ENCODE measurements at places on chromosomes 6 and 20.

DNA sequence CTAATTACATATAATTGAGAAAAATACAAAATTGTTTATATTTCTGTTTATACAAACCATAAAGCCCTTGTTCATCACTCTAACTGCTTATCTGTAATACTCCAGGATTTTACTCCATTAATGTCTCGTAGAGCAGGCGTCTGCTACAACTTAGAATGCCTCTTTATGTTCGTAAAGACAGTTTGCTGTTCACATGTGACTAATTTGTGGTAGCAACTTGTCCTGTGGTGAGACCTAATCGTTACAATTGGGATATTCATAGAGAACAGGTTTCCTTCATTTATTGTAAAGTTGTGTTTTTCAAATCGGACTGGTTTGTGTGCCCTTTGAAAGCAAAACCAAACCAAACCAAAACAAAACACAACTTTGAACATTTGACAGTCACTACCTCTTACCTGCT lies 149.7 kb downstream of the ASCC3 start:
- no peak for DNase-seq

- DNase-seq = no peak
These were observed 104.0 kb downstream of the QRSL1 start for GRCh38 chr6:106733386-106733785.

- no peak for DNase-seq
These were observed 1.1 kb downstream of the C2 start for GRCh38 chr6:31928672-31928939.

DNA sequence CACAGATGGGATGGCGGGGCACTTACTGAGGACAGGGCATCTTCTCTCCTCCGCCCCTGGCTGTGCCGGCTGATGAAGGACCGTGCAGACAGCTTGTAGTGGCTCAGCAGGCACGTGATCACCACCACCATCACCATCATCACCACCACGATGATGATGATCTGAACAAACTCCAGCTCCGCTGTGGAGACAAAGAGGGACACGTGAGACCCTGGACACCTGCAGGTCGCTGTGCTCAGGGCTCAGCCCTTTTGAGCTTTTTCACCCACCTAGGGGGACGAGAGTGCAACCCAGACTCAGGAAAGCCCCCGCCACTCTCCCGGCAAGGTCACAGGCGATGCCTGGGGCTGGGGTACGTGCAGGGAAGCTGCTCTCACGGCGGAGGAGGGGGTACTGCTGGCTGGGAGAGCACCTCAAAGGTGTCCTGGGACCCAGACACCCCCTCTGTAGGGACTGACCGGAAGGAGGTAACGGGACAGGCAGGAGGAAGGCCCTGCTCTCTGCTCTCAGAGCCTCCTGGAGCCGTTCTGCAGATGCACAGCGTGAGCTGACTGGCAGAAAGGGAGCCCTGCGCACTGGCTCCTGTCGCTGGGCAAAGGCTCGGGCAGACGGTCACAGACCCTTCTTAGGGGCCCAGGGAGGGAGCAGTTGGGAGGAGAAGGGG lies 39.4 kb upstream of the ZBP1 start:
- DNase-seq = no peak

GRCh38 chr20:38076548-38076947 lies 43.0 kb downstream of the RPRD1B start:
- no peak for DNase-seq

DNA sequence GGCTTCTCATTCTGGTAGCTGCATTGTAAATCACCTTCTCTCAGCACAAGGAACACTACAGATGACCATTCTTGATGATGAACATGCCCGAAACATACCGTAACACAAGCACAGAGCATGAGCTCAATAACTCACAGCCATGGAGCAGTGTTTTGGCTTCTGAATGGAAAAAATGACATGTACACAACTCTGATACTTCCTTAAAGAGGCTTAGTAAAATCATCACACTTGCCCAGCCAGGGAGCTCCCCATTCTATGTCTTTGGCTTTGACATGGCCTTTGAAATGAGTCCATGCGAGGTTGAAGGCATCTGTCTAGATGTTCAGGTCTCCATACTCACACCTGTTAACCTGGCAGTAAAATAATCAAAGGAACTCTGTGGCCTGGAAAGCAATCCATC lies 87.6 kb downstream of the MYB start:
- DNase-seq = no peak

DNA sequence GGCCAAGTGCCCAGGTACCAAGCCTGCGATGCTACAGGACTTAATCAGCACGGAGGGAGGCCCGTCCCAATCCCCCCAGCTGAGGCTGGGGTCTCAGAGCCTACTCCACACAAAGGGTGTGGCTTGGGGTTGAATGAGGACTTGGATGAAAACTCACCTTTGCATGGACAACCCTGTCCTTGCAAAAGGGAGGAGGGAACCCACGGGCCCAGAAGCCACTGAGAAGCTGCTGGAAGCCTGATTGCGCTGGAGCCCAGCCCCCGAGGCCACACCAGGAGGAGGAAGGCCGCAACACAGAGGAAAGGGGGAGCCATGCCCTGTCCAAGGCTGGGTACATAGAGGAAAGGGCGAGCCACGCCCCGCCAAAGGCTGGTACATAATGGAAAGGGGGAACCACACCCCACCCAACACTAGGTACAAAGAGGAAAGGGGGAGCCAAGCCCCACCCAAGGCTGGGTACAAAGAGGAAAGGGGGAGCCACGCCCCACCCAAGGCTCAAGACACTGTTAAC lies 158.8 kb downstream of the DLL1 start:
- DNase-seq = no peak

- peak; percentile 80 for DNase-seq
These were observed 107.4 kb downstream of the SCML4 start for GRCh38 chr6:107716688-107717089.

GRCh38 chr20:58155148-58155925 lies 73.1 kb downstream of the ANKRD60 start:
- DNase-seq = no peak

GRCh38 chr20:38178065-38178491 lies 13.0 kb upstream of the TGM2 start:
- DNase-seq = no peak

GRCh38 chr20:10686356-10687133 lies 12.7 kb upstream of the JAG1 start:
- DNase-seq = no peak

GRCh38 chr6:160004018-160004417 lies 35.1 kb downstream of the IGF2R start:
- DNase-seq = no peak

- no peak for DNase-seq
These were observed 829 bp upstream of the NOTCH4 start for GRCh38 chr6:32224696-32225095.

DNA sequence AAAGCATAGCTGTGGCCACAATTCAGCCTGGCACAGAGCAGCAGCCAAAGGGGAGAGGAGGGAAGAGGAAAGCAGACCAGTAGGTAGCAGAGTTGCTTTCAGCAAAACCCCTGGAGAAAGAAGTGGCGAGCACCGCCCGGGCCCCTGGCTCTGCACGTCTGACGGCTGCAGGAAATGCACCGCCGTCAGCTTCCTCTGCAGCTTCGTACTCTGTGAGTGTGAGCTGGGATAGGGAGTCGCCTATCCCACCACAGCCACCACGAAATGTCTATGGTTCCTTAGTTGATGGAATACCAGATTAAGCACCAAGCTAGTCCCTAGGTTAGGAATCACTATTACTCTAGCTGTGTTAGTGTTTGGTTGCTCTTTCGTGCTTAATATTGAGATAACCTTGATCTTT lies 79.9 kb upstream of the NAA20 start:
- DNase-seq = peak; percentile 30

DNA sequence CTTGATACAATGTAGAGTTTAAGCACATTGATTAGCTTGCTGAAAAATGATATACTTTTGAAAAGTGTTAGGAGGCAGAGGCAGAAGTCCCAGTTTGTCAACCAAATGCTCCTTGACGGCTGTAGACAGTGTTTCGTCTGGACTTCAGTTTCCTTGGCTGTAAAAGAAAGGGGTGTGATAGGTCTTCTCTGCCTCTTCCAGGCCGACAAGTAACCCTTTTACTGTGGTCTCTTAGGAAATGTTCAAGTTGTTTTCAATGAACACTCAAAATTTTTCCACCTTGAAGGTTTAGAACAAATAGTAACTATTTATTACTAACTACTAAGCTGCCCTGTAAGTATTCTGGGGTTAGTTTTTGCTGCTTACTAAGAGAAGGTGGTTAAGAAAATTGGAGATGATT lies 122.4 kb downstream of the IRF4 start:
- no peak for DNase-seq

DNA sequence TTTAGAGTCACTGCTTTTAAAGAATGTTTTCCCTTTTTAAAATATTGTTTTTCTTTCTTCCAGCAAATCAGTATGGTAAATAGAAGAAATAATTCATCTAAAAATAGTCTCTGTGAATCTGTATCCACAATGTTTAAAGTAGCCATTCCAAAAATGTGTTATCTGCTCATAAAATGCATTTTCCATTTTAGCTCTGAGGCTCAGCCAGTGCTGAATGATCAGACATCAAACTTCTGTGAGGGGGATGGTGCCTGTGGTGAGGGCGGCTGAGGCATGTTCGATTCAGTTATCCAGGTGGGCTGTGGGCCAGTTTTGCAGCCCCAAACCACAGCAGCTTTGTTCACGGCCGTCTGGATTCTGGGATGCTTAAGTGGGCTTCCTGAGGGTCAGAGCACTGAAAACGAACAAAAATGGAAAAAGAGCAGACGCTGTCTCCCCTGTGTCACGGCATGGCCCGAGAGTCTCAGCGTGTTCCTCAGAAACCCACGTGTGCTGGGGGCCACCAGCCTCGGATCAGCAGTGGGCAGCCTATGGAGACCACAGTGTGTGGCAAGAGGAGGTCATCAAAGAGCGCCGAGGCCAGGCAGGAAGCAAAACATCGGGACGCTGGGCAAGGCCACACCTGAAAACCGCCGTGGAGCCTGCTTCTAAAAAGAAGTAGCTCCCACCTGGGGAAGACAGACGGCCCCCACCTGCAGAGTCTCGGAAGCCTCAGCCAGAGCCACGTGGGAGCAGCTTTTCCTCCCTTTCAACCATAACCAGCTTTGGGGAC lies 134.9 kb upstream of the THBS2 start:
- DNase-seq = no peak

DNA sequence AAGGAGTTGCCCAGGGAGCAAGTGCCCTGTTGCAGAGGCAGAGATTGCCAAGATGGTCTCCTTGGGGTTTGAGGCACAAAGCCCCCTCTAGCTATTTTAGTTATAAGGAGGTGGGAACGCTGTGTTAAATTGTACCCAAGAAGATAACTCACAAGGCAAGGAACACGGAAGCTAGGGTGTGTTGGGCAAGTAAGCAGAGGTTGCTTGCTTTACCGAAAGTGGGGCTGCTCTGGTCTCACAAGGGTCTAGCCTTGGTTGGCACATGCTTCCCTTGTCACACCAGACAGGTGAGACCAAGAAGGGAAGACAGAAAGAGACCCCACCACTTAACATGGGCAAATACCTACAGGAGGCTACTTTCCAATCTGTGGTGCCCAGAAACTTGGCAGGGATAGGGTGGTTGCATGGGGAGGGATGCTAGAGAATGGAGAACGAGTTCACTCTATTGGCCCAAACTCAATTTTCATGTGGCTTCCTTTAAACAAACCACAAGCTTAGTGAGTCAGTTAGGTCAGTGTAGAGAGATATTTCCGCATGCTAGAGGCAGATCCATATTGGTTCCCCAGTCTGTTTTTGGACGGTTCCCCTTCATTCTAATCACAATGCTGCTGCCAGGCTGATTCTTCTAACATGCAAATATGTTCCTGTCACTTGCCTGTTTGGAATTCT lies 42.4 kb downstream of the PLAGL1 start:
- no peak for DNase-seq

All from stimulated activated CD4-positive, alpha-beta T cell treated with anti-CD3 and anti-CD28 coated beads, Interleukin-15, amount 100 ng/mL, for 24 hours (primary cell).